ENCODE measurements at places on chromosomes 6 and 20.

DNA sequence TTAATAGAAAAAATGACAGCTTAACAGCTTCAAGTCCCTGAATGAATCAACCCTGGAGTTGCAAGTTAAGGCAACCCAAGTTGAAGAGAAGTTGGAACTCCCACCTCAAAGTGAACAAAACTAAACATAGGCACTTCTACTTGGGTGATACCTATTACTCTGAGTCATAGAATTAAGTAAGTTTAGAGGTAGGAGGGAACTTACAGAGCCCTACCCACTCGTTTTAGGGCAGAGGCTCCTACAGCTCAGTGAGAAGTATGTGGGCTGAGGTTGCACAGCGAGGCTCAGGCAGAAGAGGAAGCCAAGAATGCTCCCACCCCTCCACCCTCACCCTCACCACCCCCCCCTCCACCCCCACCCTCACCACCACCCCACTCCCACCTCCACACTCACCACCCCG is 42.2 kb downstream of the NFATC2 start:
- DNase-seq = no peak

GRCh38 chr6:1713016-1713600 is 103.4 kb downstream of the FOXC1 start:
- DNase-seq = no peak

- no peak for DNase-seq
Measured at GRCh38 chr20:63542696-63543095, 4.9 kb downstream of the SRMS start.

GRCh38 chr6:107185391-107185970 is 70.2 kb upstream of the BEND3 start:
- DNase-seq = no peak

GRCh38 chr6:31769684-31770371 is 7.3 kb downstream of the VWA7 start:
- peak; percentile 61 for DNase-seq

GRCh38 chr6:132937466-132937906 is 123.1 kb downstream of the RPS12 start:
- DNase-seq = no peak

Data from activated CD8-positive, alpha-beta memory T cell treated with anti-CD3 and anti-CD28 coated beads for 4 hours (primary cell).